RWPE2 (cell line): ENCODE measurements at places on chromosomes 4 and X.

- DNase-seq: no peak
Observed at GRCh38 chr4:168421671-168422070, 58.6 kb downstream of the DDX60L start.

DNA sequence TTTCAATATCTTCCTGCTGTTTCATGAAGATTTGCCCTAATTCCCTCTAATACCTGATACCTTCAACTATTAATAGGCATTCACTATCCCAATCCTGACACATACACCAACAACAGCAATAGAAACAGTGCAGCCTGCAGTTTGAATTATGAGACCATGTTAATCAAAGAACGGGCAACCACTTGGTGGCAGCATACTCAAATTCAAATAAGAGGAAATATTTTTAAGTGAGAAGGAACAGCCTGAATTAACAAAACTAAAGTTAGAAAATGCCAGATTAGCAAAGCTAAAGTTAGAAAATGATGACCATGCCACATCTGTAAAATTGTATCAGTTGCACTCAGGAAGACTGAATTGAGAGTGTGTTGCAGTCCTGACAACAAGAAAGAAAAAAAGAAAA lies 204.9 kb downstream of the SMARCA1 start:
- no peak for DNase-seq

GRCh38 chr4:122917731-122918130 lies 4.7 kb downstream of the NUDT6 start:
- no peak for DNase-seq

DNA sequence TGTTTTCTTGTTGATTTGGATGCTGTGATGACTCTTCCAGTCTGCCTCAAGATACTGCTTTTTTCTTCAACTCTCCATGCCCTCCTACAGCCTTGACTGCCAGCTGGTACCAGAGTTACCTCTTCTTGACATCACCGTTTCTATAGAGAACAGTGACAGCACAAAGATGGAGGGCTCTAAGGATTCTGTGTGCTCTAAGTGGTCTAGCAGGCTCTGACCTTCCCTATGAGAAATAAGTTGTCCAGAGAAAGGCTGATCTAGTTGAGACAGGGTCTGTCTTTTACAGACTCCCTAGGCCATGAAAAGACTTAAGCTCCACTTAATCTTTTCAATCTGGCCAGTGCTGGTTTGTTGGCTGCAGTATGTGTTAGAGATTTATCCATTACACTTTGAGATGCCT lies at the start of gene AKAP4:
AKAP4 (minus strand) TSS at position 101 of the 400 bp plus-strand sequence. CDS start 118 bp downstream, outside the sequence.
- no peak for DNase-seq

DNA sequence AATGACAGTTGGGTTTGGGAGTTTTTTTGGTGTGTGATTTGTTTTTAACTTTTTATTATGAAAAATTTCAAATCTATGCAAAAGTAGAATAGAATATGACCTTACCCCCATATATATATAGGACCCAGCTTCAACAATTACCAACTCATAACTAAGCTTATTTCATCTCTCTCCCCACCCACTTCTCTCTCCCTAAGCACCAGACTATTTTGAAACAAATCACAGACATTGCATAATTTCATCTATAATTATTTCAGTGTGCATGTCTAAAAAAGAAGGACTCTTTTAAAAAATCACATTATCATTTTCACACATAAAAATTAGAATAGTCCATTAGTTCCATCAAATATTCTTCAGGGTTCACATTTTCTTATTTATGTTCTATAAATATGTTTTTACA lies 28.3 kb upstream of the NKX6-1 start:
- no peak for DNase-seq

DNA sequence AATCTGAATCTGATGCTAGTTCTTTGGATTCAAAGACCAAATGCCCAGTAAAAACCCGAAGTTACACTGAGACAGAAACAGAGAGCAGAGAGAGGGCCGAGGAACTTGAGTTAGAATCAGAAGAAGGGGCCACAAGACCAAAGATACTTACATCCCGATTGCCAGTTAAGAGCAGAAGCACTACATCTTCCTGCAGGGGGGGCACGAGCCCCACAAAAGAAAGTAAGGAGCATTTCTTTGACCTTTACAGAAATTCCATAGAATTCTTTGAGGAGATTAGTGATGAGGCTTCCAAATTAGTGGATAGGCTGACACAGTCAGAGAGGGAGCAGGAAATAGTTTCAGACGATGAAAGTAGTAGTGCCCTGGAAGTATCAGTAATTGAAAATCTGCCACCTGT lies 309.3 kb downstream of the ANK2 start:
- no peak for DNase-seq

DNA sequence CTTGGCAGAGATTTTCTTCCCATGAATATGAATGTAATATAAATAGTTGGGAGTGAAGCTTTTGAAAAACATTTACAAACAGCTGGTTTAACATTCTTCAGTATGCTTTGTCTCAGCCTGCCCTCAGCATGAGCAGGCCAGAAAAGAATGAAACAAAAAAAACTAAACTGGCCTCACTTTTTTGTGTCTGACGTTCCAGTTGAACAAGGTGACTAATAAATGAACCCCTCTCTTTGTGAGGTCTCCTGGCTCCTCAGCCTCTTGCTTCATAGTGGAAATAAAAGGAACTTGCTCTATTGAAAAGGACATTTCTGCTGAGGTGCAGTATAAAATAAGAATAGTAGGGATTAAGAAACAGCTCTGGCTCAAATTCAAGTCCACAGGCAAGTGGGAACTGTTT lies 9.4 kb downstream of the CHST7 start:
- no peak for DNase-seq

DNA sequence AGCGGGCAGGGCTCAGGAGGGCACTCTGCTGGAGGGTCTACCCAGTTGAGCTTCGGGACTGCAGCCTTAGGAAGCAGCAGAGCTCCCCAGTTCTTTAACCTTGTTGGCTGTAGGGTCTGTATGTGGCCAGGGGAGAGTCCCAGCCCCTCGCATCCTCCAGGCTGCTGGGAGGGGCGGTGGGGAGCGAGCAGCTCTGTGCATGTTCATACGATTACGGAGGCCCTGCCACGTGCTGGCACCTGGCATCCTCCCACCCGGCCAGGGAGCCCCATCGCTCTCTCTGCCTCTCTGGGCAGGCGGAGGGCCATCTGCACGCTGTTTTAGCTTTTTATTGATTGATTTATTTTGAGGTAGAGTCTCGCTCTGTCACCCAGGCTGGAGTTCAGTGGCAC lies 21.2 kb downstream of the NSG1 start:
- DNase-seq: no peak

GRCh38 chr4:143773998-143774895 lies 73.8 kb upstream of the FREM3 start:
- no peak for DNase-seq

DNA sequence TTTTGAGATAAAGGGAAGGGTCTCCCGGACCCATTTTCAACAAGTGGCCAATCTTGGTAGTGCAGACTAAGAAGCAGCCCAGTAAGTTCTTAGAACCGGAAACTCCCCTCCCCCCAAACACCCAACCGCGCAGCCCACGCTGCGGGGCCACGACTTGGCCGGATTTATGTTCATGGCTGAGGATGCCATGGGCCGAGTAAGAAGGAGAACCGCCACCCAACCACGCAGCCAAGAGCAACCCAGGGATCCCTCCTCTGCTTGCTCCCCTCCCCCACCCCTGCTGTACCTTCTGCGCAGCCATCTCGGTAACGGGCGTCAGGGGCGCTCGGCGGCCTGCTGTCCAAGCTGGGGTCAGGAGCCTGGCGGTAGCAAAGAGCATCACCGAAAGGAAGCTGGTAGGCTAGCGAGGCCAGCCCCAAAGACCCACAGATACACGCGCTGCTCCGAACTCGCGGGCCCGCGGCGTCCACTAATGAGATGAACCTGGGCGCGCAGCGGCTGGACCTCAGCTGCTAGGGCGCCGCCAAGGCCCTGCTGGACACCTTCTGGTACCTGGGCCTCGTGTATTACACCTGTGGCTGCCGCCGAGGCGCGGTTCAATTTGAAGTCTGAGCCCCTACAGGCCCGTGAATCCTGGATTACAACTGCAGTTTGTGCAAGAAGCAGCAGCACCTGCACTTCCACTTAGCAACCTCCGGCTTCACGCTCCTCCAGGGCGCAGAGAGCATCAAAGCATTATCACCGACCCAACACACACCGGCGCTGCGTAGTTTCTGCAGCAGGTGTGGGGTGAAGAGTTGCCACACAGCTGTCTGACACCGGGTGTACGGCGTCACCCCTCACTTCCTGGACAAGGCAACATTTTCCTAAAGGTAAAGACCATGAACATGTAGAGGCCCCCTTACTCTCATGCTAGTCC lies 63.4 kb downstream of the NUDT10 start:
- no peak for DNase-seq

DNA sequence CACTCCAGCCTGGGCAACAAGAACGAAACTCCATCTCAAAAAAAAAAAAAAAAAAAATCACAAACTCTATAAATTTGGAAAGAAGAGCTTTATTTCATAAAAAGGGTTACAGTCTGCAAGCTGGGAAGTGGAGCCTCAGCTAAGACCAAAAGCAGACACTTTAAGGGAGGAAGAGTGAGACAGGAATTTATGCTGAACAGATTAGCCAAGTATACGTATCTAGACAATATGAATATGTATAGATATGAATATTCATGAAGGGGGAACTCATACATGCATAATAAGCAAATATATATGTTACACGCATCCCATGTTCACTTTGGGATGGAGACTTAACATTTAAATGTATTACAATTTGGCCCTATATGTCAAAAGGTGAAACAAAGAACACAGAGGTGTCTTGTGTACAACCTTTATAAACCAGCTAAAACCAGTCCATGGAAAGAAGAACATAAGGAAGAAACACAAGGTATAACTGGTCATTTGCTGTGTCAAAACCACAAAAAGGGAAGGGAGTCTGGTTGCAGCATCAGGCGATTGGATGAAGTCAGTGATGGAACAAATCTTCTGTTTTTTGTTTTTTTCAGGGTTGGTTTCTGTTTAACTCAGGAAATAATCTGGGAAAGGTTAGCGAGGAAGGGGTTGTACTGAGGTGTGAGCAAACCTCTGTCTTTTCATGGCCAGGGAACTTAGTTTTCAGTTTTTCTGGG lies 130.0 kb upstream of the MAOA start:
- no peak for DNase-seq

DNA sequence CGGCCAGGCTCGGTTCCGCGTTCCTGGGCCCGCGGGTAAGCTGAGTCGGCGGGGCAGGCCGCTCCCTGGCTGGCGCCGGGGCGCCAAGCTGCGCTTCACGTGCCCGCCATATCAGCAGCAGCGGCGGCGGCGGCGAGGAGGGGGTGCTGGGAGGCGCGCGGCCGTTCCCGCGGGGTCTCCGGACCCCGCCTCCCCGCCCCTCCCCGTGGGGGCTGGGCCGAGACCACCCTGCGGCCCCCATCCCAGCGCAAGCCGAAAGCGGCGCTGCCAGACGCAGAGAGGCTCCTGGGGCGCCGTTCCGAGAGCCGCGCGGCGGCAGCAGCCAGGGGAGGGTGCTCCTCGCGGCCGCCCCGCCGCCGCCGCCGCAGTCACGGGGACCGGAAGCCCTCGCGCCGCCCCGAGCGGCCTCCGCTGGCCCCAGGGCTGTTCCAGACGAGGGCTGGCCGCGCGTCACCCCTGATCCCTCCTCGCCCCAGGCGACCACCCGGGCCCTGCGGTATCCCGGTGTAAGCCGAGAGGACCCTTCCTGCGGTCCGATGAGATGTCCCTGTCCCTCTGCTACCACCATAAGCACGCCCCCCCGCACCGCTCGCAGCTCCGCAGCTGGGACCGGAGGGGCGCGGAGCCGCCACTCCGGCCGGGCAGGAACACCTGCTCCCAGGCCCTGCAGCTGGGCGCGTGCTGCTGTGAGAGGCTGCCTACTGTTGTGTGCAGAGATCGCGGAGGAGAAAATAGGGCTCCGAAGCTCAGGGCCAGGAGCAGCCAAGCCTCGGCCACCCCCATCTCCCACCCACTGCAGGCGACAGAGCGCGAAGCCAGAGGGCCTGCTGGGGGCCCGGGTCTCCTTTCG lies 7.5 kb upstream of the BCOR start:
- no peak for DNase-seq

GRCh38 chr4:180518906-180519305 lies 1724.3 kb upstream of the TENM3 start:
- DNase-seq: no peak

GRCh38 chr4:38102957-38103588 lies 142.9 kb downstream of the PTTG2 start:
- DNase-seq: no peak

DNA sequence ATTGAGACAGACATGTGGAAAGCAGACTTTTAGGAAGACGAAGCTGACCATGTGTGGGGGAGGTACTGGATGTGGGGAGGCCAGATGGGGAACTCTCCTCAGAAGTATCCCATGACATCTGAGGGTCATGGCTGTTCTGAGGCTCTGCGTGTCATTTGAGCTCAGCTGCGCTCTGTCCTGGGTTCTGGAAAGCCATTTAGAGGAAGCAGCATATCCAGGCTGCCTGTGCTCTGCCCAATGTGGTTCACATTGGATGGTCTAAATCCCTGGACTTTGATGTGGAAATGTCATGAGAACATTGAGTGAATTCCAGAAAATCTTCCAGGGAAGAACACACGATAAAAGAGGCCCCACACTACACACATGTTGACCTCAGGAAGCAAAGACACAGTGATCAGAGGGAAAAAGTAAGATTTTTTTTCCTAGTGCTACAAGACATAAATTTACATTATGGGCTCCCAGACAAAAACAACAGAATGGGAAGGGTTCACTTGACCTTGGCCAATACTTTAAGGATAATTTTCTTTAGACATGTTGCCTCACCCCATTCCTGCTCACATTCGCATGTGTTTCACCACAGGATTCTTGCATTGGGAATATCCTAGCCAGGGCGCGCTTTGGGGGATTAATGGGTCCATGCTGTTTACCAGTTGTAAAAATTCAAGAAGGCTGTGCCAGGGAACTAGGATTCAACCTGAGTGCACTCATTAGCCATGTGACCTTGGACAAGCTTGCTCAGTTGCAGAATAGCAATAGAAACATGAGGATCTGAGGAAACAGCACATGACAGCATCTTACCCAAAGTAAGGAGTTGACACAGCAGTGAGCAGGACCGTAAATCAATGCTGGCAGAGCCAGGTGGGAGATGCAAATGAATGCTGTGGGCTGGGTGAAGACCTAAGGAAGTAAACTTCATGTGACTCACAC lies 73.2 kb upstream of the C1QTNF7 start:
- DNase-seq: no peak

GRCh38 chrX:9614016-9614415 lies 149.2 kb downstream of the TBL1X start:
- no peak for DNase-seq

- DNase-seq: no peak
Observed at GRCh38 chr4:184384056-184384809, 90.1 kb downstream of the IRF2 start.

DNA sequence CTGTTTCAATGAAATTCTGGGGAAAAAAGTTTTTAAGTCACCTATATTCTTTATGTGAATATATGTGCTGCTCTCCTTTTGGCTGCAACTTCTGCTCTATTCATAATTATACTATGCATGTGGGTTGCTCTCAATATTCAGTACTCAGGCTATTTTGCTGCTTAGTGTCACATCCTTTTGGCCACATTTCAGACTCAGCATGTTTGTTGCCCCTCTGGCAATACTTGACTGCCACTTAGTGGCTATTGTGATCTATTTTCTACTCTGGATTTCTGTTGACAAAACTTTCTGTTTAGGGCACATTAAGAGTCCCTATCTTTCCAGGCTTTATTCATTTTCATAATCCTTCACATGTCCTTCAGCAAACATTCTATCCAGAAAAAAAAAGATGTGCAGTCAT lies 15.8 kb upstream of the CT45A1 start:
- no peak for DNase-seq
